ENCODE measurements at places on chromosomes 5 and 9.

DNA sequence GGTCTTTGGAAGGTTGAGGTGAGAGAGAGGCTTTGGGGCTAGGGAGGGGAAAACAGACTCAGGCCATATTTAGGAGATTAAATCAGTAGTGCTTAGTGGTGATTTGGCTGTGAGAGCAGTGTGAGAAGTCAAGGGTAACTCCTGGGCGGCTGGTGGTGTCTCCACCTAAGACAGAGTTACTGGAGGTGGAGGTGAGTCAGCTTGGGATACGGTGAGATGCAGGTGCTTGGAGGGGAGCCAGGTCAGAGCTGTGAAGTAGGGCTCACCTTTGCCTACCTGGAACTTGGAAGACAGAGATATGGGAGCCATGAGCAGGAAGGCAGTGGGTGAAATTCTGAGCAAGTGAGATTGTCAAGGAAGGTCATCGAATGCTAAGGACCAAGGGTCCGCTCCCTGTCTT lies 24.5 kb downstream of the RGS3 start:
- DNase-seq, result no peak

GRCh38 chr9:83020327-83020726 lies 42.6 kb downstream of the RASEF start:
- no peak for DNase-seq

GRCh38 chr9:93298498-93299417 lies 114.8 kb downstream of the WNK2 start:
- DNase-seq, result no peak

- DNase-seq, result no peak
These were observed 26.2 kb upstream of the TNIP1 start for GRCh38 chr5:151107084-151107483.

- DNase-seq, result no peak
These were observed 198.8 kb downstream of the BNC2 start for GRCh38 chr9:16671591-16672137.

GRCh38 chr9:69834591-69835184 lies 14.1 kb downstream of the CFAP95 start:
- DNase-seq, result no peak

DNA sequence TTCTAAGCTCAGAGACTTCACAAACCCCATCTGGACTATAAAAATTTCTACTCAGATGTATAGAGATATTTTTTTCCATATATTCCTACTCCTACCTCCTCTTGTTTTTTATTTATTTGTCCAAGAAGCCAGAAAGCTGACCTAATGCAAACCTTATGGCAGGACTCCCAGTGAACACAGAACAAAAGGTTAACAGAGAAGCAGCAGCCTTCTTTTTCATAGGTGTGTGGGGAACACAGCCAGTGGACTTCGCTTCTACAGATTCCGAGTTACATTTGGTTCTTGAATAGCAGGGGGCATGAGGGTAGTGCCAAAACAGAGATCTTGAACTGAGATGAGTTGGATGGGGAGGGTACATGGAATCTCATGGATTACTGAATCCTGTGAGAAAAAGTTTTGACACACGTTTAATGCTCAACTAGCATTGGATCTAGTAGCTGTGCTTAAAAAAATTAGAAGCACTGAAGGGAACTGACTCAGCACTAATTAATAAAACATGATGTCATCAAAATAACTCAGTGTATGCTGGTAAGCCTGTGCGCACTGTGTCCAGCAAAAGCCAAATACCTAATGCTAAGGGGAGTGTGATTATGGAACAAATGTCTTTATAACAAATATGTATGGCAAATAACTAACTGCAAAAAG lies 240.1 kb downstream of the GABRB2 start:
- DNase-seq, result no peak

- no peak for DNase-seq
These were observed 15.8 kb upstream of the FABP6 start for GRCh38 chr5:160213537-160213936.

- DNase-seq, result no peak
These were observed 196.7 kb downstream of the TENT4A start for GRCh38 chr5:6909901-6910300.

DNA sequence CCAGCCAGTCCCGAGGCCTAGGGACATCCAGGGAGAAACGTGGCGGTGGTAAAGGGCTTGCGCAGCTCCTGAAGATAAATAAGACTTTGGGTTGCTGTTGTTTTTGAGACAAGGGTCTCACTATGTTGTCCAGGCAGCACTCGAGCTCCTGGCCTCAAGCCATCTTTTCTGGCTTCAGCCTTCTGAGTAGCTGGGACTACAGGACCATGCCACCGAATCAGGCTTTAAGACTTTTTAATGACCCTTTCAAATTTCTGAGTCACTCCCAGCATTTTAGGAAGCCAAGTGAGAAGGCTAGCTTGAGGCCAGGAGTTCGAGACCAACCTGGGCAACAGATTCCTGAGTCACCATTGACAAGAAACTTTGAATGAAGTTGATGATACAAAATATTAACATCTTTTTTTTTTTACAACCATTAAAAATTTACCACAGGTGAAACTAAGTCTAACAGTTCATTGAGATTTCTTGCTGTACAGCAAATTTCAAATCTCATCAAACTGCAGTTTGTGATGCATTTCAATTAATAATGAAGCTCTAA lies 817 bp upstream of the GNE start:
- no peak for DNase-seq

DNA sequence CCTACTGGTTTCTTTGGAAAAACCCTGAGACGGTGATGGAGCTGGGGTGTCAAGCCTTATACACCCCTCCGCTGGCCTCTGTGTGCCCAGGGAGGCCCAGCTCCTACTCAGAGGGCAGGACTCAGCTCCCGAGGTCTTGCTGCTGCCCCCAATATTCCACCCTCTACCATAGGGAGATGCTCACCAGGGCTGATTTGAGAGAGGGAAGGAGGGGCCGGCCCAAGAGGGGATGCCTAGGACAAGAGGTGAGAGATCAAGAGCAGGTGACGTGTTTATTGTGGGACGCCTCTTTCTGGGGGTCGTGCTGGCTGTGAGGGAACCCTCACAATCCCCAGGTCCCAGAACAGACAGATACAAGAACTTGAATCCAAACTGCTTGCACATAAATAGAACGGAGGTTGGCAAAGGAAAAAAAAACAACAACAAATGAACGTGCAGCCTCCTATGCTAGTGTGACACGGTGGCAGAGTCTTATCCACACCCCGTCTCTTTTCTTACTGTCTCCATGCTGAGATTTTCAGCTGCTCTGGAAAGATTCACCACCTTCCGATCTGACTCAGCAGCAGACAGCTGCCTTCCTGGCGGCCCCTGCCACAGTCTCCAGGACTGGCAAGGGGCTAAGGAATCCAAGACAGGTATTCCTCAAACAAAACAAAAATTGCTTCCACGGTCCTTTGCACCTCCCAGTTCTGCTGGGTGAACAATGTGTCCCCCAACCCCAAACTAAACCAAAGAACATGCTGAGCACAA lies 22.3 kb downstream of the FABP6 start:
- DNase-seq, result no peak

DNA sequence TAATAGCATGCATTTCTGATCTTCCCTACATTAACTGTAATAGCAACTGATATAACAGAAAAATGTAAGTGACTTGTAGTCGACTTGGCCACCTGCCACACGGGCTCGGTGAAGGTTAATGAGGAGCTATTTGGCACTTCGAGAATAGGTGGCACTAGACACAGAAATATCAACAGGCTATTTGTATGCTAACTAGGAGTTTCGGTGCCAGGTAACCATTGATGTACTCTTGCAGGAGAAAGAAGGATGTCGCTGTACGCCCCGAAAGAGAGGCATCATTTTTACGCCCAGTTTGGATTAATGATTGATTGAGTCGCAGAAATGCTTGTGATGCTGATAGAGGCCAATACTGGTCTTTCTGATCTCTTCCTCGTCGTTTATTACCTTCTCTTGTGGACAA lies 516 bp upstream of the DMRT2 start:
- no peak for DNase-seq

All from stimulated activated CD8-positive, alpha-beta memory T cell treated with anti-CD3 and anti-CD28 coated beads, Interleukin-7, amount 100 ng/mL, for 1 hour (primary cell).